ENCODE measurements at places on chromosomes 6 and 20.

DNA sequence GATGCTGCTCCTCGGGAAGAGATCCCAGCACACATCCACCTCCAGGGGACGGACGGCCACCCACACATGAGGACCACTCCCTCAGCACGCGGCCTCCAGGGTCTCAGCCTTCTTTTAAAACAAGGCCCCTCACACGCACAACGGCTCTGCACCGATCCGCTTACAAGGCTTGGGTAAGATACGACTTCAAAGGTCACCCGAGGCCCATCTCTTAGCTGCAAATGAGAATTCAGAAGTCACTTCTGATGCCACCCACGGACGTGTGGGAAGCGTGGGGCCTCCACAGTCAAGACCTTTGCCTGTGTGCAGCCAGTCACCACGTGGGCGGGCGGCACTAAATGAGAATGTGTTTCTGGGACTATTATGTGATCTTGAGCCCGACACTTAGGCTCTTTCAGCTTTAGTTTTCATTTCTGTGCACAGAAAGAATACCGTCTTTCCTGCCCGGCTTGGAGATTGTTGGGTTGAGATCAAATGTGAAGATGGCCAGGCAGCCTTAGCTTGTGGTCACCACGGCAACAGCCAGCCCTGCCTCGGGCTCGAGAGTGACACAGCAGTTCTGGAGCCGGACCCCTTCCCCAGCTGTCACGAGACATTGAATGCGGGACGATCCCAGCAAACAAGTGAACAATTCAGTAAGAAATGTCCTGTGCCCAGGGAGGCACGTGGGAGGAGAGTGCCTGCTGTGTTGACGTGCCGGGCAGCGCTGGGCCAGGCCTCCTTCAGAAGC is 91.6 kb downstream of the RAMACL start:
- DNase-seq, result no peak

GRCh38 chr20:44646023-44646640 is 5.4 kb downstream of the ADA start:
- DNase-seq, result no peak

- no peak for DNase-seq
These were observed 33.9 kb upstream of the PIM1 start for GRCh38 chr6:37135835-37136694.

- DNase-seq, result no peak
These were observed 149.4 kb downstream of the DHX35 start for GRCh38 chr20:39111359-39112177.

DNA sequence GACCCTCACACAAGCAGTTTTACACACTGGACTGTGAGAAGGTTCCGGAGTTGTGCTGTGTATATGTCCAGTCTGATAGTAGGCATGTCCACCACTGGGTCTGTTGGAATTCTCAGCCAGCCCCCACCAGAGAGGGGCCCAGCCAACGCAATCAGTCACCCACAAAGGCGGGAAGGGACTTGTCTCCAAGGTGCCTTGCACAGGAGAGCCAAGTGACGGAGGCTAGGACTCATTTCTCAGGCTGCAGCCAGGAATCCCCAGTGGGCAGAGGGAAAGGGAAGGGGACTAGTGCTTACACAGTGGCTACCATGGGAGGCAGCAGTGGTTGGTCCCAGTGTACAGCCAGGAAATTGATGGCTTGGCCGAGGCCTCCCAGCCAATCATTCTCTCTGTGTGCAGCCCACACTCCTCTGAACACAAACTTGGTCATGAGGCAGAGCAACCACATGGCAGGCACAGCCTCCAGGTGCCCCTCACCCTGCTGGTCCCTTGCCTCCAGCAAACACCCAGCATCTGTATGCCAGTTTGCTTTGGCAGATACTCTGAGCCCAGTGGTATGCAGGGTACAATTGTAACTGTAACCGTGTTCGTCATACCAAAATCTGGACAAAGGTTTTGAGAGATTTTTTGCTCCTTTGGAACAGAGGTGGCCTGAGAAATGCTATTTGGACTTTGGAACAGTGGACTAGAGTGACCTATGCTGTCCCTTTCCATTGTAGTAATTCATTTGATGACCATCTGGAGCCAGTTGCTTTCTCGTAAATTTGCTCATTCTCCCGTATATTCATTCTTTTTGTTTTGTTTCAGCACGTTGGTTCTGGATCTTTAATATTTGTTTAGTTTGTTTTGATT is 72.9 kb upstream of the MYL9 start:
- no peak for DNase-seq

DNA sequence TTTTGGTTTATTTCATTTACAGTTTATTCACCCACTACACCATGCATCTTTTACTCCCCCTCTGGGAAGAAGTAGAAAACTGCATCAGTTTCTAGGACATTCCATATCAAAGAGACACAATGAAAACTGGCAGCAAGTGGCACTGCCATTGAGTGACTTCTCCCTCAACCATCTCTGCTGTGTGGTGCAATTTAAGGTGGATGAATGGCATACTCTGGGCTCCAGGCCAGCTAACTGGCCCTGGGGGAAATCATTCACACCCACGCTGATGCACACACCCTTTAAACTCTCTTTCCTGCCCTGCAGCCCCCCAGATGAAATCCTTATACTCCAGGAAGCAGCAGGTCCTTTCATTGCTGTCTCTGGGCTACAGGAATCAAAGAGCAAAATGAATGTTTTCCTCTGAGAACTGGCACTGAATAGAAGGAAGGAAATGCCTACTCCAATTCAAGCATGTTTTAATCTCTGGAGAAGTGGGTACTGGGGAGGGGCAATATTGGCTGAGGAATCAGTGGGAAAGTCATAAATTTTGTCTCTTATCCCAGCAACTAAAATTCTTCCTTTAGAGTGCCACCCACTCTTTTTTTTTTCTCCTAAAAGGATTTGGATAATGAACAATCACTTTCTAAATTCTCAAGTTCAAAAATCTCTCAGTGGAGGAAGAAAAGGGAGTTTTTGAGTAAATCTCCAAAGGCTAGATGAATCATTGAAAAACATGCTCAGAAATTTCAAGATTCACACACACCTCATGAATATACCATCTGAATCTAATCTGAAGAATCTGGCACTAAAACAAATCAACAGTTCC is 16.9 kb upstream of the RFPL4B start:
- no peak for DNase-seq

DNA sequence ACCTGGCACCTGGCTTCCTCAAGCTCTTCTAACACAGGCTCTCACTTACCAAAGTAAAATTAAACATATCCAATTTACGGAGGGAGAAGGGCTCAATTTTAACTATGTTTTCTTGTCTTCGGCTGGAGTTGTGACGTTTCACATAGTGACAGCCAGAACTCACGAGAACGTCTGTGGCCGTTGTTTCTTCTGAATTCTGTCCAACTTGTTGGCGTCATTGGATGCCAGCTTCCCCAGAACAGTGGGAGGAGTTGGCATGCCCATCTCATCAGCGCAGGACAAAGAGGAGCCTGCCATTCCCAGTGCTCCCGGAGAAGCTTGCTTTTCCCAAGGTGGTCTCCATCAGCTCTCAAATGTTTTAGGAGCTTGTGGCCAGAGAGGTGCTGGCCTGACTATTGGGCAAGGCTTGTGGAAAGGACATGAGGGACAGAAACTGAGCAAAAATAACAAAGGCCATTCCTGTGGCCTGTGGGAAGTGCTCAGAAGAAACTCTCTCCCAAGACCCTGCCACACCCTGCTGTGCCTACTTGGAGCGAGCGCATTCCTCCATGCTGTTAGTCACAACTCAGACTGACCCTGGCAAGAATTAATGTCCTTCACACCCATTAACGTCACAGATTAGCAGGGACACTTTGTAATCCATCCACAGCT is 265.4 kb upstream of the CDH4 start:
- DNase-seq, result no peak

Data from activated T-helper 1 cell treated with Interleukin-2 at 50 U/mL for 16 hours (primary cell).